ENCODE measurements at places on chromosomes 1 and 21.

DNA sequence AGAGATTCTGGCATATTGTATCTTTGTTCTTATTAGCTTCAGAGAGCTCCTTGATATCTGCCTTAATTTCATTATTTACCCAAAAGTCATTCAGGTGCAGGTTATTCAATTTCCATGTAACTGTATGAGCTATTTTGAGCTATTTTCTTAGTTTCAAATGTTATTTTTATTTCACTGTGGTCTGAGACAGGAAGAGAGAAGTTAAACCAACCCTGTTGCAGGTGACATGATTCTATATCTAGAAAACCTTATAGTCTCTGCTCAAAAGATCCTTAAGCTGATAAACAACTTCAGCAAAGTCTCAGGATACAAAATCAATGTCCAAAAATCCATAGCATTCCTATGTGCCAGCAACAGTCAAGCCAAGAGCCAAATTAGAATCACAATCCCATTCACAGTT lies 1644.0 kb upstream of the B3GALT2 start:
- DNase-seq: no peak

- peak; percentile 63 for DNase-seq
Measured at GRCh38 chr1:18820791-18821641, 38.4 kb downstream of the TAS1R2 start.

GRCh38 chr1:1960480-1961196 lies 41.6 kb upstream of the TMEM52 start:
- DNase-seq: no peak

DNA sequence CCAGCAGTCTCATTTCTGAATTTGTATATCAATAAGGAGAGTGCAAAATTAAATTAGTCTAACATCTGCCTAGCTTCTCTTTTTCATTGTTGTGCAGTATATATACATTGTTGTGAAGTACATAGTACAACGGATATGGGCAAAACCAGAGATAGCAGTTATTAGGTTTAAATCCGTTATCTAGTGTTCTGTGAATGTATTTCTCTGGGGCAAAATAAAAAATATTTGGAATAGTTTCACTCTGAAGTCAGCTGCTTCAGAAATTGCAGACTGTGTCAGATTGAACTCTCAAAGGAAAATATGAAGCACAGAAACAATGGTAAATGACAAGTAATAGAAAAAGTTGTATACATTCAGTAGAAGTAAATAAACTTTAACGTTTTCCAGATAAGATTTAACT lies 836.5 kb upstream of the CXADR start:
- DNase-seq: no peak
